ENCODE measurements at places on chromosomes 11 and 22. TPM values are rescaled to one million over a fixed set of nuclear protein-coding genes. Genes with fewer than 3 reads are reported as not detected.

- DNase-seq: no peak
Observed at GRCh38 chr11:134260503-134260902, 7.1 kb downstream of the ACAD8 start.

DNA sequence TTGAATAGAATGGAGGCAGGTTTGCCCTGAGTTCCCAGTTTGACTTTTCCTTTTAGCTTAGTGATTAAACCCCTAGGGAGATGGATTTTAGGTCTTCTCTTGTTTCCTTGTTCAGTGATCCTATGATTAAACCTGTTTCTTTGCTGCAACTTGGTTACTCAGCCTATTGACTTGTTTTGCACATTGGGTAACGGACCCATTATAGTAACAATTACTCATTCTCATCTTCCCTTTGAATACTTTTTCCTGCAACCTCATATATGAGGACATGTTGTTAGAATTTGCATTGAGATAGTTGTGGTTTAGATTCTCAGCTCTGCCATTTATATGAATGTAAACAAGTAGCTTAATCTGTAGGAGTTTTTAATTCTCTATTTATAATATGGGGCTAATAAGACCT lies 489.2 kb upstream of the CNTN5 start:
- no peak for DNase-seq

DNA sequence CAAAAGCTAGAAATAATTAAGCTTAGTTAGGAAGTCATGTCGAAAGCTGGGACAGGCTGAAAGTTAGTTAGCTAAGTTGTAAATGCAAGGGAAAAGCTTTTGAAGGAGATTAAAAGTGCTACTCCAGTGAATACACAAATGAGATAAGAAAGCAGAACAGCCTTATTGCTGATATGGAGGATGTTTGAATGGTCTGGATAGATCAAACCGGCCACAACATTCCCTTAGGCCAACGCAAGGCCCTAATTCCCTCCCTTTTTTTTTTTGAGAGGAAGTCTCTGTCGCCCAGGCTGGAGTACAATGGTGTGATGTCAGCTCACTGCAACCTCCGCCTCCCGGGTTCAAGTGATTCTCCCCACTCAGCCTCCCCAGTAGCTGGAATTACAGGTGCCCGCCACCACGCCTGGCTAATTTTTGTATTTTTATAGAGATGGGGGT lies 23.3 kb upstream of the WEE1 start:
- DNase-seq: no peak

GRCh38 chr11:74806267-74806666 lies 57.6 kb downstream of the RNF169 start:
- no peak for DNase-seq

GRCh38 chr11:15493066-15493465 lies 378.3 kb downstream of the INSC start:
- no peak for DNase-seq

GRCh38 chr22:21447694-21448402 lies 19.3 kb upstream of the TMEM191C start:
- peak; percentile 81 for DNase-seq

DNA sequence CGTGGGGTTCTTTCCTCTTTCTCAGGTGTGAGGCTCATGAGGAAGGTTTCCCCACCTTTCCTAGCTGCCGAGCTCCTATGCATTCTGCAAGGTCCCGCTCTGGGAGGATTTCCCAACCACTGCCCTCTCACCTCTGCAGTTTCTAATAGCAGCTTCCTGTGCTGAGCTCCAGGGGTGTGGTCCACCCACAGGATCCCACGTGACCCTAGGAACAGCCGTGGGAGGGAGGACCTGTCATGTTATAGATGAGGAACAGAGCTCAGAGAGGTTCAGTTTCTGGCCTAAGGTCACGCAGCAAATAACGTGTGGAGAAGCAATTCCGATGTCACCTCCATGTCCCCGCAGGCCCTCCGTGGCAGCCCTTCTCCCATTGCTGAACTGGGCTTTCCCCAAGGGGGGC lies 38.5 kb downstream of the FLRT1 start:
- no peak for DNase-seq

DNA sequence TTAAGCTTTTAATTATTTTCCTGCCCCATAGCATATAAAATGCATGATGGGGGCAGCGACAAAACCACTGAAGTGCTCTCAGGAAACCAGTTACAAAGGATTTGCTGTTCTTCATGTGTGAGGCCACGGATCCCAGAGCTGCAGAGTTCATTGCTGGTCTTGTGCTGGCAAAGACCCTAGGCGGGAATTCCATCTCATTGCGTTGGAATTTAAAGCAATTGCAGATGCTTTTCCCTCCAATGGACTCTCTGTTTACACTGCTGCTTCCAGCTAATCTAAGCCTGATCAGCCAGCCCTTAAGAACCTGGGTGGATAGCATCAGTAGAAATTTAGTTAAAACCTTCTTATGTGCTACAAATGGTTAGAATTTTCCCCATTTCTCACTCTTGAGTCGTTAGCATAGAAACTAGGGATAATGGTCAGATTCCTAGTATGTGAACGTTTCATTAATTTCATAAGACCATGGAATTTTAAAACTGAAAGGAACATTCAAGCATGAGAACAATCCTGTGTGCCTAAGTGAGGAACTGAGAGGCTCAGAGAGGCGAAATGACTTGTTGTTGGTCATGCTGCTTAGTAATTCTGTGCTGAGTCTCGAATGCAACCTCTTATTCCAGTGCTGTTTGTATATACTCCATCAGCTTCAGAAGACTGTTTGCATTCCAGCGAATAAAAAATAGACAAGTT lies 36.1 kb upstream of the ADSL start:
- no peak for DNase-seq

DNA sequence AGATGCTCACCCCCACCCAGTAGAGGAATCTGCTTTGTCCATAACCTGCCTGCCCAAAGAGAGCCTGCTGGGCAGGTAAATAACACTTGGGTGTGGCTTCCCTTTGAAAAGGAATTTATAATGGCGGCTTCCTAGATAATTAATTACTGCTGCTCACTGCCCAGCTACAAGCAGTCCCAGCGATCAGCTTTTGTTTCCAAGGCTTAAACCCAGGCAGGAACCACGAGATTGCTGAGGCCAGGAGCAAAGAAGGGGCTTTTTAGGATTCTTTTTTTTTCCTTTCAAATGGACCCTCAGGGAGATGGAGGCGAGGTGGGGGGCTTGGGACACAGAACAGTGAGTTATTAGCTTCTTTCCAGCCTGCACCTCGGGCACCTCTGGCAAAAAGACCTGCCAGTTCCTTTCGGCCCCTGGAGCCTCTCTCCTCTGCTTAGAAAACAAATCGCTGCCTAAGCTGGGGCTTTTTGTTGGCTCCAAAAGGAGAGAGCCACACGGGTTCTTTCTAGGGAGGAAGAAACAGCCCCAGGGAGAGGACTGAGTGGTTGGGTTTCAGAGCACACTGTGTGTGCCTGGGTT lies 107.2 kb downstream of the TSPAN18 start:
- no peak for DNase-seq

- DNase-seq: no peak
Observed at GRCh38 chr11:12087075-12088004, 23.1 kb upstream of the MICAL2 start.

DNA sequence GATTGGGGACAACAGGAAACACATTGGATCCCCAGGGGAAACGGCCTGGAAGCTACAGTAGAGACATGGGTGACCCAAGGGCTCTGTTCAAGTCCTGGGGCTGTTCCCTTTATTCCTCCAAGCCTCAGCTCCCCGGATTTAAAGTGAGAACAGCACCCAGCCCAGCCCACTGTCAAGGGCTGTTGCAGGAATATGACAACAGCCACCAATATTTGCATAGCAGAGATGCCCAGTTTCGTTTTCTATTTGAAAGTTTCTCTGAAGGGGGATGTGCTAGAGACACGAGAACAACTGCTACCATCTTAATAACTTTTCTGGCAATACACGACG lies 81.1 kb upstream of the WNT7B start:
- DNase-seq: no peak

GRCh38 chr11:35362521-35362980 lies 56.8 kb downstream of the SLC1A2 start:
- DNase-seq: no peak

GRCh38 chr11:12687740-12688139 lies 13.5 kb downstream of the TEAD1 start:
- no peak for DNase-seq

DNA sequence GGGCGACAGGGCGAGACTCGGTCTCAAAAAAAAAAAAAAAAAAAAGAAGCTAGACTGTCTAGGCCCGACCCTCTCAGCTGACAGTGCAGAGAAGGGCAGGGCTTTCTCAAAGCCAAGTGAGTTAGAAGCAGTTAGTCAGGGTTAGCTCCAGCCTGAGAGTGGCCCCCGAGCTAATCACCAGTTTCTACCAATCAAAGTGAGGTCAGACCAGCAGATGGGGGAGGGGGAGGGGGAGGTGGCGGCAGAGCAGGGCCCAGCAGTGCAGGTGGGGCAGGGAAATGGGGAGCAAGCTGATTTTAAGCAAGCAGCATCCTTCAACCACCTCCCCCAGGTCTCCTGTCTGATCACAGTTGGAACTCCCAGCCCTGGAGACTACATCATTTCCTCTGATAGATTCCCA lies 55.3 kb upstream of the PRR5 start:
- no peak for DNase-seq

GRCh38 chr11:16297332-16297731 lies 59.0 kb downstream of the SOX6 start:
- no peak for DNase-seq

DNA sequence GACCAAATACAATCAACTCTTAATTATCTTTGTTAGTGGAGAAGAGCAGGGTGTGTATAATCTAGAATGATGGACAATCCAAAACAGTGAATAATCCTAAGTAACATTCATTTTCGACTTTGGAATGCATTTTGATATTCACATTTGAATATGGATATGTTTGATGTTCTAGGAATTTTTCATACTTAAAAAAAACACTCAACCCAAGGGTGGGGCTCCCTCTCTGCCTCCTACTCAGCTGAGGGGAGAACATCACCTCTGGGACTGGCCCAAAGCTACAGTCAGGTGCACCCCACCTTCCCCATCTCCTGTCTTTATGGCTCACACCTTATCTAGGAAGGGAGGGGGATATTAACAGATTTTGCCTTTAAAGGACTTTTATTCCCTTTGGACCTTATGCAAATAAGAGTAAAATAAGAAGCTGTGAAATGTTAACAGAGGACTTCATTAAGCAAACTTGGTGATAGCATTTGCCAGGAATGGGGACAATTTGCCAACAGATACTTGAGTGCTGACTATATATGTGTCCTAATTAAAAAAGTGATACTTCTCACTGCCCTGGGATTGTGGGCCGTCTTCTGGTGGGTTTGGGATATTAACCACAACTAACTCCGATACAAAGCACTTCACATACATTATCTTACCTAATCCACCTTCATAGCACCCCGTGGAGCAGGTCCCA lies 187.0 kb downstream of the ST3GAL4 start:
- no peak for DNase-seq

DNA sequence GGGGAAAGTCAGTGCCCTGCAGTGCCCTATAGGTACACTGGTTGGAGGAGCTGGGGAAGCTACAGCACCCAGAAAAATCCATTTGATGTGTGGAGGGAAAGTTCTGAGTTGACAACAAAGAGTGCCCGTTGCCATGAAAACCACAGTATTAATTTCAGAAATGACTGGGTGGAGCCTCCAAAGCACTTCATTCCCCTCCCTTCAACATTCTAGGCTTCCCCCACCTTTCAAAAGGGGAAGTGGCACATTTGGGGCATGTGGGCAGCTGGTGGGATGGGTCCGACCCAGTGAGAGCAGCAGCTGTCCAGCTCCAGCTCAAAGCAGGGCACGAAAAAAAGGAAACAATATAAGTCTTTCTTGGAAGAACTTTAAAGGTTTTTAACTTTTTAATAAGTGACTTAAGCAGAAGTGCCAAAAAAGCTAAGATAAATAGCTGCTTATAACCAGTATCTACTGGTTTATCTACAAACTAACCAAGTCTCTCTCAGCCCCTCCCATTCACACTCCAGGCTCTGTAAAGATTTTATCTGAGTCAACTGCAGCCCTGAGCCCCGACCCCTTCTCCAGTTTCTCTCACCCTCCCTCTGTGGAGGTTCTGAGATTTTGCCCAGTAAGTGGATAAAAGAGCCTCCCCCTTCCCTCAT lies 9.0 kb upstream of the AHNAK start:
- no peak for DNase-seq

DNA sequence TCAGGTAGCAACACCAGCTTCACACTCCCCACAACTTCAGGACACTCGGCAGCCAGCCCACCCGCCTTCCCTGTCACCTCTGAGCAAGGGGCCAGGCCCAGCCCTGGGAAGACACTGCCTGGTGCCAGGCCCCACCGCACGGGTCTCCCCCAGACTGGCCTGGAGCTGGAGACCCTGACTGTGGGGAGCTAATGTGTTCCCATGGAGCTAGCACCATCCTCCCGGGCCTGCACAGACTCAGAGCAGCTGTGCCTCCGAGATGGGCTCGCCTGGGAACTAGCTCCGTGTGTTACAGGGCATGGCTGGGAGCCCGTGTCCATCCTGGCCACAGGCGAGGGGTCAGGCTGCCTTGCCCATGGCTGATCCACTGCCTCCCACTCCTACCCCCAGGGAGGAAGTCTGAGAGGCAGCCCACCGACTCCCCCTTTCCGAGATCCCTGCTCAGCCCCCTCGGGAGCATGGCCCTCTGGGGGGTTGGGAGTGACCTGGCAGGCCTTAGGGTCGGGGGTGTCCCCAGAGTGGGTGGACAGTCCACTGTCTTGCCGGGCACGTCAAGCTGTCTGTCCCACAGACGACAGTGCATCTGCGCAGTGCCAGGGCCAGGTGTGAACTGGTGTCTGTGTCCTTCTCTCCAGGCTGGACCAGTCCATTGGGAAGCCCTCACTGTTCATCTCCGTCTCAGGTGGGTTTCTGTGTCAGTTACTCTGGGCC lies 76.7 kb upstream of the KCNQ1OT1 start:
- DNase-seq: peak; percentile 82

- peak; percentile 75 for DNase-seq
Observed at GRCh38 chr22:50610041-50610451, 9.5 kb downstream of the MAPK8IP2 start.

DNA sequence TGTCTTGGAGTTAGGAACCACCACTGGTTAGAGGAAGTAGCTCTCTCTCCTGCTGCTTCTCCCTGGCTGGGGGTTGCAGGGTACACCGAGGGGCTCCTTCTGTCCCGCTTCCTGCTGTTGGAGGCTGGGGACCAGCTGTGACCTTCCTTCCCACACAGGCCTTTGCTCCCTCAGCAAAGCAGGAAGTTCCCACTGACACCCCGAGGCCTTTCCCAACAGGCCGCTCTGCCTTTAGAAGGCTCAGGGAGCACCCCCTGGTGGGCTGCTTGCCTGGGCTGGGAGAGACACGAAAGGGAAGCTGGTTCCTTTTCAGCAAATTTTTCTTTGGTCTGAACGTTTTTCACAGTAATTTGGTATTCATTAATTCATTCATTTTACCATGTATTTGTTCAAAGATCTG lies 527.9 kb upstream of the B3GAT1 start:
- DNase-seq: no peak

- no peak for DNase-seq
Observed at GRCh38 chr22:41001722-41002122, 50.5 kb downstream of the RBX1 start.

POU2AF2 gene
- not detected for total RNA-seq

TSPAN4 gene
- 69.2 TPM for total RNA-seq

TP53I11 gene
- total RNA-seq: 97.5 TPM

ABCC8 gene
- not detected for total RNA-seq
